ENCODE measurements at places on chromosomes 12 and 14.

DNA sequence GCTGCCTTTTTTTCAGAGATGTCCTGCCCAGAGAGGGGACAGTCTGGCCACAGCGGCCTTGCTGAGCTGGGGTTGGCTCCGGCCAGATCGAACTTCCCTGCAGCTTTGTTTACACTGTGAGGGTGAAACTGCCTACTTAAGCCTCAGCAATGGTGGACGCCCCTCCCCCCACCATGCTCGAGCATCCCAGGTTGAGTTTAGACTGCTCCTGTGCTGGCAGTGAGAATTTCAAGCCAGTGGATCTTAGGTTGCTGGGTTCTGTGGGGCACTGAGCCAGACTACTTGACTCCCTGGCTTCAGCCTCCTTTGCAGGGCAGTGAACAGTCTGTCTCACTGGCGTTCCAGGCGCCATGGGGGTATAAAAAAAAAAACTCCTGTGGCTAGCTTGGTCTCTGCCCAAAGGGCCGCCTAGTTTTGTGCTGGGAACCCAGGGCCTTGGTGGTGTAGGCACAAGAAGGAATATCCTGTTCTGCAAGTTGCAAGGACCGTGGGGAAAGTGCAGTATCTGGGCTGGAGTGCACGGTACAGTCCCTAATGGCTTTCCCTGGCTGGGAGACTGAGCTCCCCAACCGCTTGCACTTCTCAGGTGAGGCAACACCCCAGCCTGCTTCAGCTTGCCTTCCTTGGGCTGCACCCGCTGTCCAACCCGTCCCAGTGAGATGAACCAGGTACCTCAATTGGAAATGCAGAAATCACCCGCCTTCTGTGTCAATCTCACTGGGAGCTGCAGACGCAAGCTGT, 79.1 kb downstream of the LRIG3 start:
- no peak for DNase-seq

DNA sequence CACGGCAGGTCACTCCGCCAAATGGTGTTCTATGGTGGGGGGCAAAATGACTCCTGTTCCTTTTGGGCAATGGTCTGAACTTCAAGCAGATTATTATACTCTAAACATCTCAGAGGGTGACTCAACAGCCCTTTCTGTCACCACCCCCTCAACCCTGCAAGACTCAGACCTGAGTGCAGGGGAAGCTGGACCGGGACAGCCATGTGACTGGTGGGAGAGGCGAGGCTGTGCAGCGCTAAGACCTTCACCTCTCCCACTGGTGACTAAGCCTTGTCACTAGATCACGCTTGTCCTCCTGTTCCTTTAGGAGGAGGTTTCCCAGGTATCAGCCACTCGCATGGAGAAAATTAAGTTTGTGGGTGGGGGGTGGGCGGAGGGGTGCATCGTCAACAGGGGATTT, 67.1 kb upstream of the CCND2 start:
- DNase-seq = no peak

GRCh38 chr14:100967930-100968329, 64.4 kb upstream of the RTL1 start:
- DNase-seq = no peak

- DNase-seq = no peak
Observed at GRCh38 chr12:38728894-38729293, 176.5 kb downstream of the CPNE8 start.

- DNase-seq = peak; percentile 75
Observed at GRCh38 chr12:104108755-104109445, 29.1 kb downstream of the NFYB start.
